Jurkat, Clone E6-1 (cell line): ENCODE measurements at places on chromosomes 4 and X.

GRCh38 chrX:119008110-119008744, 33.8 kb downstream of the LONRF3 start:
- peak; percentile 1 for DNase-seq

DNA sequence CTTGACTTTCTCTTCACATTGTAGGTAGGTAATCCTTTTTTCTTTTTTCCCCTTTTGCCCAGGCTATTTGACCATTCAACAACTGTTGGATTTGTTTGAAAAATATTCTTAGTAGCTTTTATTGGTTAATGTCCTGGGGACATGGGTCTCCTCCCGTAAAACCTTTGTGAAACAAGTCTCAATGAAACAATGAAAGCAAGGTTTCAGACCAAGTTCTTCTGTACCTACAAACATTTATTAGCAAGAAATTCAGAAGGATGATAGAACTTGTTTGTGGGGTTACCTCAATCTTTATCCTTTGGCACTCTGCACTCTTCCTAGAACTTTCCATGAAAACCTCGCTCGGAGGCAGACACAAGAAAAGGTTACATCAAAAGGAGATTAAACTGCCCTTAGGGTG, 190.7 kb upstream of the ANK2 start:
- no peak for DNase-seq

GRCh38 chrX:143466130-143466529, 51.1 kb downstream of the SPANXN3 start:
- no peak for DNase-seq

GRCh38 chr4:97216046-97216445, 927.2 kb downstream of the STPG2 start:
- no peak for DNase-seq
